ENCODE measurements at places on chromosomes 3 and 15. TPM values are rescaled to one million over a fixed set of nuclear protein-coding genes. Genes with fewer than 3 reads are reported as not detected.
A peak's percentile ranks its signal among the peaks of the same experiment; 100 is the strongest.

GRCh38 chr15:91072161-91072560 lies 27.9 kb upstream of the SV2B start:
- no peak for DNase-seq

The CISH gene
- total RNA-seq = 380 TPM

The IMPG2 gene
- total RNA-seq = 0.29 TPM

DNA sequence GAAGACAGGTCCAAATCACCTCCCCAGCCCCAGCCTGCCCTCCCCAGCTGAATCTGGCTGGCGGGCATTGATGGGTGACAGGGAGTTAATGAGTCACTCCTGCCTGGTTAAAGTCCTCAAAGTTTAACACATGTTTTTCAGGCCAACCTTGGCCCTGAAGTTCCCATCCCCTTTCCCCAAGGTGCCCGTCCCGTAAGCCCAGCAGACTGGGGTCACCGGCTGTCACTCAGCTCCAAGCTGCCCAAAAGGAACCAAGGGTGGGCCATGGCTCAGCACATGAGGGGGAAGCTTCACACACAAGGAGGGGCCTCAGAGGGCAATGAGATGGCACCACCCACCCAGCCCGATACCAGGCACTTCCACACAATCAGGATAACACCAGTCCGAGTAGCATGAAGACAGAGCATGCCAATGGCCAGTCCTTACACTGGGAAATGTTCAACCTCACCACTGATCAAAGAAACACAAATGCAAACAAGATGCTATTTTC lies 10.2 kb upstream of the KLF15 start:
- DNase-seq = no peak

The CAV3 gene
- not detected for total RNA-seq

The SUCNR1 gene
- not detected for total RNA-seq

GRCh38 chr15:85773970-85774369 lies 20.8 kb downstream of the KLHL25 start:
- DNase-seq = no peak

GRCh38 chr3:183444748-183445147 lies 16.3 kb upstream of the MCF2L2 start:
- no peak for DNase-seq

The GPR149 gene
- not detected for total RNA-seq

- DNase-seq = no peak
Measured at GRCh38 chr15:59953392-59953883, 50.7 kb upstream of the FOXB1 start.

DNA sequence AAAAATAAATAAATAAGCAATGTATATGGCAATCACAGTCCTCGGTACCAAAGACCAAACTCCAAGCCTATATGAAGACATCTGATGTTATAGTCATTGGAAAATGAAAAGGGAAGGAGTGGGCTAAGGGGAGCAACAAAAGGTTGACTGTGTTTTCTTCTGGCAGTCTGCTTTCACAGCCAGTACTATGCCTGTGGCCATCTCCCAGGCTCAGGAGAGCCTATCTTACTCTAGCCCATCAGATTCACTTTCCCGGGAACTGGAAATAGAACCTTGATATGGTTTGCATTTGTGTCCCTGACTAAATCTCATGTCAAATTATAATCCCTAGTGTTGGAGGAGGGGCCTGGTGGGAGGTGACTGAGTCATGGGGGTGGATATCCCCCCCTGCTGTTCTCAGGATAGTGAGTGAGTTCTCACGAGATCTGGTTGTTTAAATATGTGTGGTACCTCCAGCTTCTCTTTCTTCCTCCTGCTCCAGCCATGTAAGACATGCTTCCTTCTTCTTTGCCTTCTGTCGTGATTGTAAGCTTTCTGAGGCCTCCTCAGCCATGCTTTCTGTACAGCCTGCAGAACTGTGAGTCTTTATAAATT lies 105.3 kb downstream of the PLCH1 start:
- DNase-seq = no peak

DNA sequence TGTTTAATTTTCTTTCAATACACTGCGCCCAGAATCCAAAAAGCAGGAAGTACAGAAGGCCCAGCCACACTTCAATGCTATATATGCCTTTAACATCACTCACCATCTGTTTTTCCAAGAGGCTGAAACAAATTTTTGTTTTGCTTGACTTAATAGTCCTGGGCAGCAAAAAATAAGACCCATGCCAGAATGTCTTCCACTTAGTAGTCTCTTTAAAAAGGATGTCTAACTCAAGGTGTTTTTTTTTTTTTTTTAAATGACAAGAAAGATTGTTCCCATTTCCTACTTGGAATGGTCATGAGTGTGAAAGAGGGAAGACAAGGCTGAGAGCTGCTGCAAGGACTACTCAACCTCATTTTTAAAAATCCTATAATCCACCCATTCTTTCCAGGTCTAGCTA lies 590.3 kb upstream of the SGO1 start:
- DNase-seq = no peak

The CIDEC gene
- total RNA-seq = not detected

GRCh38 chr3:47427866-47428265 lies 47.0 kb downstream of the PTPN23 start:
- no peak for DNase-seq

DNA sequence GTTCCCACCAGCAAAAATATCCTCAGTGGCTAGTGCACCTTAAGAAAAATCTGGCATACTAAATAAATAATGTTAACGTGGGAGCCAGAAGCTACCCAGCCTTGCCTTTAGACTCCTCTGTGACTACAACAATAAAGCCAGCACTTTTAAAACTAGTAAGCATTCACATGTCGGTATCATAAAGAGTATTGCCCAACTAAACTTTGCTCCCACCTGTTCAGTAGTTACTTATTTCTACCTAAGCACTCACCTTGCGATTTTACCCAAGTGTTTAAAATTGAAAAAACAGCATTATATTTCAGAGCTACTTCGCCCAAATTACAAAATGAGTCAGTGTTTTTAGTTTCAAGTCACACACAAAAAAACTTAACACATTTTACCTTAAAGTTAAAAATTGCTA lies 12.8 kb downstream of the ALDH1L1 start:
- no peak for DNase-seq

DNA sequence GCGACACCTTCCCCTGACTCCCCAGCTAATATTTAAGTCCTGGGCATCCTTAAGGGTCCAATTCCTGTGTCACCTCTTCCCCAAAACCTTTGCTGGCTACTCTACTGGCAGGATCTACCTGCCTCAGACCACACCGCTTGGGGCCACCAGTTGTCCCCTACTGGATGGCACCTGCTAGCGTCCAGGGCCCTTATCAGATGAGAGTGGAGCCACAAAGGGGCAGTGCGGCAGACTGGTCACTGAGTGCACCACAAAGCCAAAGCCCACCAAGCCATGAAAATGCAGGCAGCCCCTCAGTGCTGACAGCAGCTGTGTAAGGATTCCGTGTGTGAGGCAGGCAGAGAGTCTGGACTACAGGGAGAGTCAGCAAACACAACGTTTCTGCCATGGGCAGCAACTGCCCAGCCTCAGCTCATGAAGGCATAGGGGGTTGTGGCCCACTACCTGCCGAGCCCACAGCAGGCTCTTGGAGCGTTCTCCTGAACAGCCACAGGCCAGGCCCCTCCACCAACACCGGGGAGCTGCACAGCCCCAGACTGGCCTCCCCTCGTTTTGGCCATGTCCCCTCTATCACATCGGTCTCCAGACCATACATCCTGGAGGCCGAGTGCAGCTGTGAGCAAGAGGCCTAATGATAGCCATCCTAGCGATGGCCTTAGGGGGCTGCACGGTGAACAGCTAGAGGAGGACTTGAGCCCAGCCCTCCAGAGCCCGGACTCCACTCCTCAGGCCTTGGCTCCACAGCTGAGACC lies 32.3 kb downstream of the ALDH1L1 start:
- DNase-seq = peak; percentile 4

The PSMD2 gene
- total RNA-seq = 207 TPM

The TRPM1 gene
- not detected for total RNA-seq

DNA sequence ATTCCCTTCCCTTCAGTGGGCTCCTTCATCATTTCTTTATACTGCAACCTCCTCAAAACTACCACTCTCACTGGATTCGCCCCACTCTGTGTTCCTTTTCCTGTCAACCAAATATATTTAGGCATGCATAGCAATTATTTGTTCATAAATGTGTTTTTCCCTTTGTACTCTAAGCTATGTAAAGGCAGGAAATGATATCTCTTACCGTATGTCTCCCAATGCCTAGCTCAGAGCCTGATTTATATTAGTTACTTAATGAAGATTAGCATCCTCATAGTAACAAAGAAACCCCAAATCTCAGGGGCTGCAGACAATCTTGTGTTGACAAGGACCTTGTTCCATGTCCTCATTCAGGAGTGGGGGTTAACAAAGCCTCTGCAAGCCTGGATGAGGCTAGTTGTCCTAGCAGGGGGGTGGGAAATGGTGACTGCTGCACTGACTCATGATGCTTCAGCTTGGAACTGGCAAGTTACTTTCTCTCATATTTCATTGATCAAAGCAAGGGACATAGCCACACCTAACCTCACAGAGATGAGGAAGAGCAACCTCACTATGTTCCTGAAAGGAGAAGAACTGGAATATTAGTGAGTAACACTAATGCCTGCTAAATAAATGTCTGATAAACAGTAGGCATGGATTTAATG lies 15.2 kb downstream of the PHLDB2 start:
- DNase-seq = no peak

The EPM2AIP1 gene
- 19.3 TPM for total RNA-seq

DNA sequence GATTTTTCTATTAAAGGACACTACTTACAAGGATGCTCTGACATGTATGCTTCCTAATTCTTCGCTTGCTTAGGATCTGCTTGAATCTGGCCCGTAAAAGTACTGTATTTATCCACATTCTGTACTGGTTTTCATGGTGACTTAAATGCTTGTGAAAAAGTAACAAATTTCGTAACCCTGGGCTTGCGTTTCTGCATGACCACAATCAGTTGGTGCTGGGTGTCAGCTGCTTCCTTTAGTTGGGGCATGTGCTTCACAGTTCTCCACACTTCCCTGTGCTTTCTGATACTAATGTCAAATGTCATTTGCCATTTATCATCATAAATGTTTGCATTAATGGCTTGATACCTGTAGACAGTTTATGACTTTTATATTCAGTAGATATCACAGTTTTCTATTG lies 218.4 kb upstream of the MLF1 start:
- DNase-seq = no peak

DNA sequence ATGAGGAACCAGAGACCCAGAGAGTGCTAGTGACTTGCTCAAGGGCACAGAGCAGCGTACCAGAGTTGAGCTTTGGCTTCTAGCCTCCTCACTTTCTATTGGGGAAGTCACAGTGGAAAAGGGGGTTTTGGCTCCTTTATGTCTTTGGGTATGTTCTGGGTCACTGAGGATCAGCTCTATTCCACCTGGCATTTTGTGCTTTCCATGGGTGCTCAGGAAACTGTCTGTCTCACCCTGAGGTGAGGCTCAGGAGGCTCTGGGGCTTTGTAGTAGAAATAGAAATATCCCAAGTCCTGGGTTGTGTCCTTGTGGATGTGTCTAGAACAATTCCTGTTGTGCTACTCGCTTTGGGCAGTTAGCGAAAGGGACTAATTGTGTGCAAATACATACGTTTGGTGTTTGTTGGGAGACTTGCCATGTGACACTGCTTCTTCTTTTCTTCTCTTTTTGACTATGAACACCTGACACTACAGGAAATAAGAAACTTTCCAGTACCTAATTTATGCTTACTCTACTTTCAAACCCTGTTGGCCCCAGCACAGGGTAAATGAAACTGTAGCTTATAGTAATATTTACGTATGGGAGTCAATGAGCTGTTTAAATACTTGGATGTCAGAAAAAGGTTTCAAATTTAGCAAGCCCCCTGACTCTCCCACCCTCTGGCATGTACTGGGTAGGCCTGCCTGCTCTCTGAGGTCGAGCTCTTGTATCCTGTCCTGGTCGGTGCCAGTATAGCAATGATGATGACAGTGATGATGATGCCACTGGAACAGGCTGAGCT lies 35.6 kb downstream of the SMAD3 start:
- DNase-seq = peak; percentile 58

DNA sequence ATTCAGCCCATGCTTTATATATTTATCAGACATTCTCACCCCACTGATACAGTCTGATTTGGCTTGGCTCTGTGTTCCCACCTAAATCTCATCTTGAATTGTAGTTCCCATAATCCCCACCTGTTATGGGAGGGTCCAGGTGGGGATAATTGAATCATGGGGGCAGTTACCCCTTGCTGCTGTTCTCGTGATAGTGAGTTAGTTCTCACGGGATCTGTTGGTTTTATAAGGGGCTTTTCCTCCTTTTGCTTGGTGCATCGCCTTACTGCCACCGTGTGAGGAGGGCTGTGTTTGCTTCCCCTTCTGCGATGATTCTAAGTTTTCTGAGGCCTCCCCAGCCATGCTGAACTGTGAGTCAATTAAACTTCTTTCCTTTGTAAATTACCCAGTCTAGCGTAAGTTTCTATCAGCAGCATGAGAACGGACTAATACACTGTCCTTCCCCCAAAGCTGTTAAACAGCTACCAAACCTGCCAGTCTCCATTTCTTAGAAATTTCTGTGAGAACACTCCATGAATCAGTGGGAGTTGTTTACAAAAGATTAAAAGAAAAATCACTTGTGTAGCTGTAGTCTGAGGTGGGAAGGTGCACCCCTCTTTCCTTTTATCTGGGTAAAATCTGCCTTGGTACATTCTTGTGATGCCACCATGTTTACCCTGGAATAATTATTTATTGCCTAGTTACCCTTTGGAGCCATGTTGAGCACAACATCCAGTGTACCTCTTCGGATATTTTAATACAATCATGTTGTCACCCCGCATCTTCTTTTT lies 160.5 kb downstream of the THSD4 start:
- DNase-seq = no peak

DNA sequence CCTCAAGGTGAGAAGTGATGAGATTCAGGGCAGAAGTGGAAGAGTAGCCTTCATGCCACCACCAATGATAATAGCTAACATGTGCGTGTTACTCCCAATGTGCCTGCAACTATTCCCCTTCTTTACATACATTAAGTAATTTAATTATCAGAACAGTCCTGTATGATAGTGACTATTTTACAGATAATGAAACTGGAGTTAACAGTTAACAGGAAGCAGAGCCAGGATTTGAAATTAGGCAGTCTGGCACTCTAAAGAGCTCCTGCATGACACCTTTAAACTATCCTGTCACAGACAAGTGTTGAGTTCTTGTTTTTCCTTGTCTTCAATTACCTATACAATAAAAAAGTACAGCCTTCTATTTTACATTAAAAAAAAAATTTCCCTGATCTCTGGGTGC lies 148.8 kb downstream of the LEKR1 start:
- no peak for DNase-seq

DNA sequence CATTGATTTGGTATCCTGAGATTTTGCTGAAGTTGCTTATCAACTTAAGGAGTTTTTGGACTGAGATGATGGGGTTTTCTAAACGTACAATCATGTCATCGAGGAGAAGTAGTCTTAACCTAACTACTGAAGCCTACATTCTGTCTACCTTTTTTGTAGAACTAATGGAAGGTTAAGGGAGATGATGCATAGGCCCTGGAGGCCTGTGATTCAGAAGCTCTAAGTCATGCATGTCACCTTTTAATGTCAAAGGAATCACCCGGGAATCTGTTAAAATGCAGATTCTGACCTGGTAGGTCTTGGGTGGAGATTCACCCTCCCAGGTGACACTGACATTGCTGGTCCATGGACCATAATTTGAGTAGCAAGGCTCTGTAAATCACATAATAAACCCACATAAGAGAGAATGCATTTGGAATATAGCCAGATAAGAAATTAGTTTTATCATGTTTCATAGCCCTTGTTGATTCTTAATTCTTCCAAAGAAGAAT lies 64.9 kb downstream of the GHSR start:
- no peak for DNase-seq

The RGMA gene
- not detected for total RNA-seq

Measured in activated CD8-positive, alpha-beta T cell treated with anti-CD3 and anti-CD28 coated beads, Interleukin-2, amount 10 ng/mL, durations not matched to agents 7 days and 5 days (primary cell).